Germinal center (tissue), 1 donor: ENCODE measurements at places on chromosomes 3 and 15.

DNA sequence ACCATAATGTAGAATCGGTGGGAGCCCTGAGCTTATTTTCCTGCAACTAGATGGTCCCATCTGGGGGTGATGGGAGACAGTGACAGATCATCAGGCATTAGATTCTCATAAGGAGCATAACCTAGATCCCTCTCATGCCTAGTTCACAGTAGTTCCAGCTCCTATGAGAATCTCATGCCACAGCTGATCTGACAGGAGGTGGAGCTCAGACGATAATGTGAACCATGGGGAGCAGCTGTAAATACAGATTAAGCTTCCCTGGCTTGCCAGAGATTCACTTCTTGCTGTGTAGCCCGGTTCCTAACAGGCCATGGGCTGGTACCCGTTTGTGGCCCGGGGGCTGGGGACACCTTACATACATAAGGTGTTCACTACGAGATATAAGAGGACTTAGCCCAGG lies 67.5 kb upstream of the LRRFIP2 start:
- no peak for DNase-seq

GRCh38 chr15:50066666-50067065 lies 52.4 kb downstream of the ATP8B4 start:
- no peak for DNase-seq

GRCh38 chr3:152352554-152352953 lies 83.8 kb downstream of the MBNL1 start:
- no peak for DNase-seq

GRCh38 chr15:71203586-71204474 lies 88.6 kb downstream of the THSD4 start:
- no peak for DNase-seq

GRCh38 chr3:134344560-134344959 lies 29.7 kb downstream of the AMOTL2 start:
- no peak for DNase-seq

DNA sequence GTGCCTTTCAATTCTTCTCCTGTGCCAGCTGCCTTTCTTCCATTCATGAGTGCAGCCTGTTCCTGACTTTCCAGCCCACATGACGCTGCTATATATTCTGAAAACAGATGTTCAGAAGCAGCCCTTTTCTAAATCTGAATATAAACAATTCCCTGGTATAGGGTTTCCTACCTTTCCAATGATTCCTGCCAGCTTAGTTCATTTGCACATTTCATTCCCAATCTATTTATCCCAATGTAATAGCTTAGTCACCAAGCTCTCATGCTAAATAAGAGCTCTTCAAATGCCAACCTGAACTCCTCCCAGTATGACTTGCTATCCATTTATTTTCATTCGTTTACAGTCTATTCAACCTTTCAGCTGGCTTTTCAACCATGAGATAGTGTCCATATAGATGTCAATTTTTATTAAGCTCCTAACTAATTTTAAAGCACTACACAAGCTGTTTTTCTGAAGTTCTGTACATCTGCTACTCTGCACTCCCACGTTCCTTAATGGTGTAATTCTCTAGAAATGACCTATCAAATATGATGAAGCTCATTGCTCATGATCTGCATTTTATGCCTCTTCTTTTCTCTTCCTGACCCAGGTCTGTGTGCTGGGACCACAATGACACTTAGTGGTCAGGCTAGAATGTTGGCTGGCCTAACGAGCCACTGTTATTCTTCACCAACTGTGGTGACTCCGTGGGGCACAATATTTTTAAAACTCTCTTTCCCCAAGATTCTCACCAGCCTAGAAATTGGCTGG lies 605.0 kb upstream of the TBL1XR1 start:
- no peak for DNase-seq

GRCh38 chr3:188207941-188208515 lies 54.1 kb downstream of the LPP start:
- no peak for DNase-seq

- no peak for DNase-seq
Observed at GRCh38 chr15:88695101-88695500, 56.3 kb downstream of the ISG20 start.

DNA sequence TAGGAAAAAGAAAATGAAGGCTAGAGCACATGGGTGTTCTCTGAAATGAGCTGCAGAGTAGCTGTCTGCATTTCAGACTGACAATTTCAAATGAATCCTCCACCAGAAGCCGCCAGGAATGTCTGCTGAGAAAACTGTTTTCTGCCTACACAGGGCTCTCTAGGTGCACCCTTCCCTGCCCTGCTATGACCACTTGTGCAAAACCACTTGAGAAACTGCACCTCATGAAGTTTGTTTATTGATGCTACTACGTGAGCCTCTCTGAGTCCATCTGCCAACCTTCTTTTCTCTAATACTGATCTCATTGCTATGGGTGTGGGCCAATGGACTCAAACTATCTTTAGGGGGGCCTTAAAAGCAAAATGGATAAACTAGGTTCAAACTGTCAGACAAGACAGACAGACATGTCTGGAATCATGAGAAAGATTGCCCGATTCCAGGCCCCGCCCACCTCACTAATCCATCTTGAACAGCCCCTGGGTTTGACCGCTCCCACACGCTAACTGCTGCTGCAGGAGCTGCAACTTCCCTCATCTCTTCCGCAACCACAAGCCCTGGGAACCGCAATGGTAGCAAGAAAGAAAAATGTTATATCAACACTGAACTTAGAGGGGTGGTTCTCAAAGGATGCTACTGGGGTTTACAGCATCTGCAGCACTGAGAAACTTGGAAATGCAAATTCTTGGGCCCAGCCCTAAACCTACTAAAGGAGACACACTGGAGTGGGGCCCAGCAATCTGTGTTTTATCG lies 9.0 kb upstream of the CD47 start:
- DNase-seq: no peak
